ENCODE measurements at places on chromosomes 2 and 18.

DNA sequence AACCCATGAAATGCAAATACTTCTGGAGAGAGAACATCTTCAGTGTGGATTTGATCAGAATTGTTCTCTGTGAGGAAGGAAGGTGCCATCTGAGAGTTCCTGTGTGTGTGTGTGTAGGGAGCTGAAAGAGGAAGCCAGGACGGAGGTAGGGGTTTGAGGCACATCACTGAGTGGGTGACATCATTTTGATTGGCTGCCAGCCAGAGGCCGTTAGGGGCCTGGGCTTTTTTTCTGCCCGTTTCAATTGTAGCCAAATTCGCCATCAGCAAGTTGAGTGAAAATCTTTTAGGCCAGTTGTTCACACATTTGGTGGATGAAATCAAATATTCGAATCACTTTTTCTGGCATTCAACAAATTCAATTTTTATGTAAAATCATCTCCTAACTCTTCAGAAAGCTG is 48.9 kb downstream of the TSN start:
- no peak for DNase-seq

DNA sequence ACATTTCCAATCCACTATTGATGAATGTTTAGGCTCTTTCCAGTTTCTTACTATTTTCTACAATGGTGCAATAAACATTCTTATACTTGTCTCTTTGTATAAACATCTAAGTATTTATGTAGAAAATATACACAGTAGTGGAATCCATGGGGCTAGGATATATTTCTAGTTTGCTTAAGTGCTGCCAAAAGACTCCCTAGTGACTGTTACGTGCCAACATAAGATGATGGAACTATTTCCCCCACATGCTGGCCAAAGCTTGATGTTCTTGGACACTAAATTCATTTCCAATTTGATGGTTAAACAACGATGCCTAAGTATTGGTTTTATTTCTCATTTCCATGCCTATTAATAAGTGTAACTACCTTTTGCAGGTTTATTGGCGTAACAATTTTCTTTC is 378.4 kb upstream of the HNRNPA3 start:
- DNase-seq, result no peak

DNA sequence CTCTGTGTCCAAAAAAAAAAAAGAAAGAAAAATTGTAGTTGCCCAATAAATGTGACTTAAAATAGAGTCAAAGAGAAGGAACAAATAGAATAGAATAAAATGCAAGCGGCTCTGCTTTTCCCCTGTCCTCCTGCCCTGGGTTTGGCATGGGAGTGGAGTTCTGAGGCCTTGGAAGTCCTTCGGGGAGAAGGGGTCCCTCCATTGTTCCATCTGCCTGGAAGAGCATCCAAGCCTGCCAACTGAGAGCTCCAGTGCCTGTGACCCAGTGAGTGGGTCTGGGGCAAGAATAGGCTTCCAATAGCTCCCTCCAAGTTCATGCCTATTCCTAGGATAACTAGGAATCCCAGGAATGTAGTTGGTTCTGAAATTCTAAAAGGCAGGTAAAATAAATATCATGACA is 321.4 kb downstream of the MYCN start:
- DNase-seq, result no peak

- no peak for DNase-seq
These were observed 21.5 kb downstream of the MTERF4 start for GRCh38 chr2:241080405-241081189.

DNA sequence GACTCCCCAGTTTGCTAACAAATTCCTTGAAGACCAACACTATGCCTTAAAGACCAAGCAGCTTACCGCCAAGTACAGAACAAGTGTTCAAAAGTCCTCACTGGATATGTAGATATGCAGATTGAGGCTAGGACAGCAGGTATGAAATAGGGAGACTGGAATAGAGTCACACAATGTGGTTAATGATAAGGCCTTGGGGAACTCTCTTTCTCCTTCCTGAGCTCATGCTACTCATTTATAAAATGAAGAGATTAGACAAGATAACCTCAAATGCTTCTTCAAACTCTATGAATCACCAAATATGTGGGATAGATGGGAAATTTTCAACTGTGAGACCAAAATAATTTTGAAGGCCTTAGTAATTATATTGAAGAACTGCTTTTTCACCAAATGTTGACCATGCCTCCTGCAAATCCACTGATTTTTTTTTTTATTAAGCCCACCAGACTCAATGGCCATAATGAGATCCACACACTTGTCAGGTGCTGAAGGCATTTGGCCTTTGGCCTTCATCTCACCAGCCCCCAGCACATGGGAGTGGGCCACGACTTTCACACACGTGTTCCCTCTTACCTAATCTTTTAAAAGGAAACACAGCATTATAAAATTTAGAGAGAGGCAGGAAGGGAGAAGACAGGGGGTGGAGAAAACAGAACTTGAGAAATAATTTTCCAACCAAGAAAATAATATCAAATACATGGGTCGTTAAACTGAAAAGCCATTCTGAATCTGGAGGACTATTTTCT is 181.5 kb downstream of the EN1 start:
- no peak for DNase-seq

DNA sequence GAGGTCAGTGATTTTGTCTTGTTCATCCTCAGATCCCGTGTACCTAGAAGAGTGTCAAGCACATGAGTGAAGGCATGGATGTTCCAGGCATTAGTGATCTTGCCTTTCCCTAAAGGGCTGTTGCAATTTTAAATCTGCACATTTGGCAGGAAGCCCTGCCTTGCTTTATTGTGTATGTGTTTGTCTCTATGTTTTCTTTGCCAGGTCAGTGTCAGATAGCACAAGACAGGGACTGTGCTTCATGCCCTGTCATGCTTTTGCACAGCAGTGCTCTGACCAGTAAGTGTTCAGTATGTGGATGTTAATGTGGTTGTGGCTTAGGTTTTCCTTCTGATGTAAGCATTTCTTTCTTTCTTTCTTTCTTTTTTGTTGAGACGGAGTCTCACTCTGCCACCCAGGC is 131.5 kb downstream of the RGPD3 start:
- DNase-seq, result no peak

GRCh38 chr2:231256494-231256893 is 58.1 kb downstream of the ARMC9 start:
- DNase-seq, result no peak

GRCh38 chr2:110645616-110646015 is 32.2 kb downstream of the BUB1 start:
- DNase-seq, result no peak

DNA sequence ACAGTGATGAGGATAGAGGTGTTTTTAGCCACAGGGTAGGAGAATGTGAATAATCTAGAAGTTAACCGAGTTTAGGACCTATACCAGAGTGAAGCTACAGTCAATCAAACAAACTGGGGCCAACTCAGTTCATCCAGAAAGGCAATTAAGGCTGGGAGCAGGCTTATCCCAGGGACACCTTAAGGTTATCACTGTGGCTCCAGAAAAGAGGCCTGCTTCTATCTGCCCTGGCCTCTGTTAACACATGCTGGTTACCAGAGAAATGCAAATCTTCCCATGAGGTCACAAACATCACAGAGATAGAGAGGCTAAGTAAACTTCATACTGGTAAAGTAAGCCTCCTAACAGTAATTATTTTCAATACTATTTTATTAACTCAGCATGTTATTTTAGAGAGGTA is 93.2 kb upstream of the GRB14 start:
- DNase-seq, result no peak

DNA sequence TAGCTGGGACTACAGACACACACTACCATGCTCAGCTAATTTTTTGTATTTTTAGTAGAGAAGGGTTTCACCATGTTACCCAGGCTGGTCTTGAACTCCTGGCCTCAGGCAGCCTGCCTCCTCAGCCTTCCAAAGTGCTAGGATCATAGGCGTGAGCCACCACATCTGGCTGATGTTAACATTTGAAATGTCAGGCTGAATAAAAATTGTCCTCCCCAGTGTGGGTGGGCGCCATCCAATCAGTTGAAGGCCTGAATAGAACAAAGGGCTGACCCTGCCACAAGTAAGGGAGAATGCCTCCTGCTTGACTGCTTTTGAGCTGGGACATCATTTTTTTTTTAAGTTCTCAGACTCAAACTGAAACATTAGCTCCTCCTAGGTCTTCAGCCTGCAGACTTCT is 21.0 kb upstream of the RHOB start:
- DNase-seq, result no peak

- DNase-seq, result no peak
These were observed 54.5 kb downstream of the ARHGAP28 start for GRCh38 chr18:6784046-6784445.

DNA sequence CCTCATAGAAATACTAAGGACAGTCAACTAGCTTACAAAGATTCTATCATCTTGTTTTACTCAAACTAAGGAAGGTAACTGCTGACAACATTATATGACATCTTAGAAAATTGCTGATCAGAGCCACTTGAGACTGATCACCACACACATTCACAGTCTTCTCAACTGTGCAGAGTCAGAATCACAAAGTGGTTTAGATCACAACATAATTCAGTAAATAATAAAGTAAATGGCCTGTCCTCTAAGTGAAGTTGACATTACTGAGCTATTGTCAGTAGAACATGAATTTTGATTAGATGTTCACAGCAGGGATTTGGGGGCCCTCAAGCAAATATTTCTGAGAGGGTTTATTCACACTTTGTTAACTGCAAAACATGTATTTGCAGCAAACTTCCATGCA is 28.5 kb downstream of the NOL4 start:
- DNase-seq, result no peak

DNA sequence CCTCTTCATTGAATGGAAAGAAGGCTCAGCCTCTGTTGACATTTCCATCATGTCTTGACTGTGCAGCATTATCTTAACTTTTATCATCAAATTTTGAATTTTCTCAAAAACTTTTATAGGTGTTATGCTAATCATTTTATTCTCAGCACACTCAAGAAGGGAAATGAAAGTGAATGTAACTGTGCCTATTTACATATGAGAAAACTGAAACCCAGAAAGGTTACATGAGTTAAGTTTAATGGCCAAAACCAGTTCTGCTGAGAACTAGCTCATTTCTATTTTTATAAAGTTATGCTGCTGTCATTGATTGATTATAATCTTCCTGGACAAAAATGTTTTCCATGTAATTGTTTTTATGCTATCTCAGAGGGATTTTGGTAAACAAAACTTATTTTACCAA is 618.8 kb upstream of the NRXN1 start:
- DNase-seq, result no peak

DNA sequence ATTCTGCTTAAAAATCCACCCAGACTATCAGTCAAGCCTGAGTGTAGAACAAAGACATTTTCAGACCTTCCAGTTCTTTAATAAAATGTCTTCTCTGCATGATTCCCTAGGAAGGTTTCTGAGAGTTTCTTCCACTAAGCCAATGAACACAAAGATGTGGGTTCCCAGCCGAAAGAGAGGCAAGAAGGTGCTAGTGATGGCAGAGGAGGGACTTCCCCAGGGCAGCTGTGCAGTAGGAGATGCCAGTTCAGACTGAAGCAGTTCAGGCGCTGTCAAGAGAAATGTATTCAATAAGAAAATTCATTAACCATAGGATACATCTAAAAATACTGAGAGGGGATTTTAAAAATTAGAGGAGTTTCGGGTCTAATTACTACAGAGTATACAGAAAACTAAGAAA is 83.3 kb downstream of the RND3 start:
- DNase-seq, result no peak

DNA sequence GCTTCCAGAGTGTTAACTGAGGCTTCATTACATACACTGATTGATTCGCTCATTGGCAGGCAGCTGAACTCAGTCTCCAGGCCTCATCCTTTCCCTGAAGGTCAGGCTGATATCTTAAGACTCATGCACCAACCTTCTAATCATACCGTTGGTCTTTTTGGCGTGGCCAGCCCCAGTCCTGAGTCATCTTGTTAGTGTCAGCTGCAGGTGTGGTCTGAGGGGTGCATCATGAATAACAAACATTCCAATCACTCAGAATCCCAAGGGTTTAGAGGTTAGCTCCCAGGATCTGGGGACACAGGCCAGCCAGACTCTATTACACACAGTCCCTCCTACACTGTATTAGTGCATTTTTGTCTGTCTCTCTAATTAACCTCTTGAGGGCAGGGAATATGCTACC is 271.5 kb downstream of the HRH4 start:
- no peak for DNase-seq

DNA sequence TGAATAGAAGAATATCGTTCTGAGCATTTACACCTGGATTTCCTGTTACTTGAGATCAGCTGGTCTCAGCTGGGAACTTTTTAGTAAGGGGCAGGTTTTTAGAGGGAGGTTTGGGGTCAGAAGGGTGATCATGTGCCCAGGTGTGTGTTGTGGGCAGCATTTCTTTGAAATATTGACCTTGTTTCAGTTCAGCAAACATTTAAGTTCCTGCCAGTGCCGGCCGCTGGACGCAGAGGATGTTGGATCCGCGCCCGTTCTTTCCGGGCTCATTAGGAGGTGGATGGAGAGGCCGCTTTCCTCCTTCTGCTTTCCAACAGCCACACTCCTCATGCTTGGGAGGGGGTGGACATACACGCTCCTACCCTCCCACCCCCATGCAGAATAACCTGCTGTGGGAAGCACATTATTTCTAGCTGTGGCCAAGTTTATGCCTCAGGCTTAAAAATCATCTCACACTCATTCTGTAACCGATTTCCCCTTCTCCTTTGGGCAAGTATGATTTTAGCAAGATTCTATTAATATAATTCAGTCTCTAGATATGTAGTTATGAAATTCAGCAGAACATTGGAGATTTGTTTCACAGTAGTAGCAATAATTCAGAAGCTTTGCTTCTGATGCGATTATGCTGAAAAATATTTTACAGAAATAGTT is 131.4 kb downstream of the ZNF236 start:
- no peak for DNase-seq

DNA sequence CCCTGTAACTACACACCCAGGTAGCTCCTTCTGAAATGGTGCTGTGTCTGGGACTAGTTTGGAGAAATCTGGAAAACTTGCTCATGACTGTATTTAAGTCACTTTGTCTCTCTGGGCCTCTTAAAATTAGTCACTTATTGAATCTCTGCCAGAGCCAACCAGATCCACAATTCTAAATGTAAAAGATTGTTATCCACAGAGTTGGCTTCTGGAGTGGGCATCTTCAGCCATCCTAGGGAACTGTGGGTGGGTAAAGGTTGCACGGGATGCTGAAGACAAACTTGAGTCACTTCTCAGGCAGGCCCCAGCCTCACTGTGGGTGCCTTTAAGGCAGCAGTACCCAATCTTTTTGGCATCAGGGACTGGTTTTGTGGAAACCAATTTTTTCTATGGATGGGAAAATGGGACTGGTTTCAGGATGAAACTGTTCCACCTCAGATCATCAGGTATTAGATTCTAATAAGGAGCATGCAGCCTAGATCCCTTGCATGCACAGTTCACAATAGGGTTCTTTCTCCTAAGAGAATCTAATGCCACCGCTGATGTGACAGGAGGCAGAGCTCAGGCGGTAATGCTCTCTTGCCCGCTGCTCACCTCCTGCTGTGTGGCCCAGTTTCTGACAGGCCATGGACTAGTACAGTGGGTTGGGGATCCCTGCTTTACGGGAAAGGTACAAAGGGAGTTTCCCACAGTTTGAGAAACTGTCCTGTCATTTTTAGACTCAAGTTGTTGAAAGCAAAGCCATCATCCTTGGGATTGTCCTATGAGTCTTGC is 98.3 kb upstream of the SPRED2 start:
- no peak for DNase-seq

- DNase-seq, result no peak
These were observed 211.7 kb downstream of the NDUFA10 start for GRCh38 chr2:239813261-239814115.

- no peak for DNase-seq
These were observed 15.0 kb upstream of the CYS1 start for GRCh38 chr2:10095175-10095574.
